AG08395 (cell line): ENCODE measurements at places on chromosomes 6 and 20.

- DNase-seq, result no peak
These were observed 275.1 kb upstream of the PRDM1 start for GRCh38 chr6:105810922-105811482.

GRCh38 chr20:3931664-3932063 is 42.5 kb downstream of the PANK2 start:
- DNase-seq, result no peak

DNA sequence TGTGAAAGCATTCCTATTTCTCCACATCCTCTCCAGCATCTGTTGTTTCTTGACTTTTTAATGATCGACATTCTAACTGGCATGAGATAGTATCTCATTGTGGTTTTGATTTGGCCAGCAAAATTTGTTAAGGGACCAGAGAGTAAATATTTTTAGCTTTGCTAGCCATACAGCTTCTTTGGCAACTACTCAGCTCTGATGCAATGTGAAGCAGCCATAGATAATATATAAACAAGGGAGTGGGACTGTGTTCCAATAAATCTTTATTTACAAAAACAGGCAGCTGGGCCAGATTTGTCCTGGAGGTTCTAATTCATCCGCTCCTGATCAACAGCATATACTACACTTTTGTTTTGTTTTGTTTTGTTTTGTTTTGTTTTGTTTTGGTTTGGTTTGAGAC is 202.9 kb downstream of the ZNF217 start:
- DNase-seq, result no peak

GRCh38 chr20:6651561-6651960 is 115.9 kb upstream of the BMP2 start:
- no peak for DNase-seq
